ENCODE measurements at places on chromosomes 3 and 15.
A peak's percentile ranks its signal among the peaks of the same experiment; 100 is the strongest.

DNA sequence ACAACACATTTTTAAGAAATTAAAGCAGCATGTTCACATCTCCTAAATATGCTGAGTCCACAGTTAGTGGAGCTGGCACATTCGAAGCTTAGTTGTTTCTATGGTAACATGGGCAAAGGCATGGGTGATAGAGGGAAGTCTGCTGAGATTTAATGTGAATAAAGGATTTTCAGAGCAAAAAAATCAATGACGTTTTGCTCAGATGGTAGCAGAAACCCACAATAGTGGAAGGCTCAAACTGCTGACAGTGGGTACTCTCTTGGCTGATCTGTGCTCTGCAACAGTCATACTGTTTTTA lies 795.1 kb upstream of the ARPP21 start:
- DNase-seq = no peak

GRCh38 chr3:65996589-65996988 lies 42.1 kb downstream of the MAGI1 start:
- no peak for DNase-seq

GRCh38 chr15:72502220-72502809 lies 28.2 kb downstream of the ARIH1 start:
- no peak for DNase-seq

GRCh38 chr3:57731311-57731710 lies 24.8 kb upstream of the SLMAP start:
- no peak for DNase-seq

DNA sequence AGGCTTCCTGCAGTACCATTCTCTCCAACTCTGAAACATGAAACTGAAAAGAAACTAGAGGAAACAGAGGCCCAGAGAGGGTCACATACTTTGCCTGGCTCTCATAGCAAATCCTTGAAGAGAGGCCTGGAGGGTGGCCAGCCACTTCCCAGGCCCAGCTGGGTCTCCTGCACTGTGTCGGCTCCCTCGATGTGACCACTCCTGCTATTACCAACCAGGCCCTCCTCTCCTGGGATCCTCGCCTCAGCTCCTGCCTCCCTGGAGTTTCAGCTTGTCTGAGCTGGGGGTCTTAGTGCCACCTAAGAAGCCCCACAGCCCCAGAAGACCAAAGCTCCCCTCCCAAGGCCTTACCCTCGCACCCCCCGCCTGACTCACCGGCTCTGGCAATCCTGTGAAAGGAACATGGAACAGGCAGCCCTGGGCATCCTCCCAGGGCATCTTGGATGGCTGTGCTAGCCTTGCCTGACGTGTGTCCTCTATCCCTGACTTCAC lies 4.6 kb downstream of the LOXL1 start:
- DNase-seq = peak; percentile 71

DNA sequence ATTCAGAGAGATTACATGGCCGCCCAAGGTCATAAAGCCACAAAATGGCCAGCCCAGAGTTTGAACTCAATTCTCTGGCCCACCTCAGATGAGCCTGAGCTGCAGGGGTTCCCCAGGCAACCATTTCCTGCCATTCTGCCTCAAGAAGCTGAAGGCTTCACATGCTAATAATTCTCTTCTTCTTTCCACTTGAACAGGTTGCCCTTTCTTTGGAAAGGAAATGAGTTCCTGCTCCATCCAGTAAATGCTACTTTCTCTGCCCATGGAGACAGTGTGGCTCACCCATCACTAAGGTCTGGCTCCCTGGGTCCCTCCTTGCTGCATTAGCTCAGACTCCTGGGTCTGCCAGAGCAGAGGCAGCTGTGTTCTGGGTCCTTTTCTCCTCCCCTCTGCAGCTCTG lies 48.2 kb downstream of the TRIM42 start:
- no peak for DNase-seq

DNA sequence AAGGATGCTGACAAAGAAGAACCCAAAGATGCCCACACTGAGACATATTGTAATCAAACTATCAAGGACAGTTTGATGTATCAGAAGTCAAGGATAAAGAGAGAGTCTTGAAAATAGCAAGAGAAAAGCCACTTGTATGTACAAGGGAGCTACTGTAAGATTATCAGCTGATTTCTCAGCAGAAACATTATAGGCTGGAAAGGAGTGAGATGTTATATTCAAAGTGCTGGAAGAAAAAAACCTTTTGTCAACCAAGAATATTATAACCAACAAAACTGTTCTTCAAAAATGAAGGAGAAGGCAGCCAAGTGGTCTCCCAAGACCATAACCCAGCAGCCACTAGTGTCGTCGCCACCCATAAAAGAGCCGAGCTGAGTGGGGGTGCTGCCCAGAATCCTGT lies 93.2 kb downstream of the KLF13 start:
- DNase-seq = no peak

DNA sequence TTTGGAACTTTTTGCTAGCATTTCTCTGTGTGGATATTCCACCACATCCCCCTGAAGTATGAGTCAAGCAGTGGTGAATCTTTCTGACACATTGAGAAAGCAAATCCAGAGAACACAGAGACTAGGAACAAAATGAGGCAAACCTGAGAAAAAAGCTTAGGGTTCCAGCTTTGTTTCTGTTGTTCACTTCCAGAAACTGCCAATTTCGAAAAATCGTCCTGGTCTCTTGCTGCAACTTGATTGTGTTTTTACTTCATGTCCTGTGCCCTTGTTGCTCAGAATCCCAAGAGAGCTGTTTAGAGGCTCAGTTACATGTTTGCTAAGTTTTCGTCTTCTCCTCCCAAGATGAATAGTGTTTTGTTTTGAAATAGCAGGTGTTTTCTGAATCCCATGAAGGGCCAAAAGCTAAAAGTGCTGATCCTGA lies 13.7 kb downstream of the MAP2K1 start:
- DNase-seq = no peak

GRCh38 chr3:184756151-184757021 lies 44.5 kb upstream of the MAGEF1 start:
- DNase-seq = no peak

DNA sequence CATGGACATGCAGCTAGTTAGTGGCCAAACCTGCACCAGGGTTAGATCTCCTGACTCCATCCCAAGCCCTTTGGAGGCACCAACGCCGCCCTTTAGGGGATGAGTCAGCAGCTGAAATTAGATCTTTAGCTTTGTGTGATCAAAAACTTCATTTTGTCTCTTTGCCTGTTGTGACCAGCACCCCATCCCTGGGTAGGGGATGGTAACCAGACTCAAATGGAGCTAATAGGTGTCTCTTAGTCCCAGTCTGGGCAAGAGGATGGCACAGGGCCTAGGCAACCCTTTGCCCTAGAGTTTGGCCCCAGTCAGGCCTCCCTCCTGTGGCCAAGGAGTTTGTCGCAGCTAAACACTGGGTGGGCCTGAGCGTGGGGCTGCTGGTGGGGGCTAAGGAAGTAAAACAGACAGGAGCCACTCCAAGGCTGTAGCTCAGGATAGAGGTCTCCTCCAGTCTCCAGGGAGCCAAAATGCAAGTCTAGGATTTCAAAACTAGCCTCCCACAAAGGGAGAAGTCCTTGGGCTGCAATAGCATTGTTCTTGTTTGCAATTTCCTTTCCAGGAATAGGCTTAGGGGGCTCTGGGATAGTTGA lies 105.1 kb downstream of the CPN2 start:
- no peak for DNase-seq

DNA sequence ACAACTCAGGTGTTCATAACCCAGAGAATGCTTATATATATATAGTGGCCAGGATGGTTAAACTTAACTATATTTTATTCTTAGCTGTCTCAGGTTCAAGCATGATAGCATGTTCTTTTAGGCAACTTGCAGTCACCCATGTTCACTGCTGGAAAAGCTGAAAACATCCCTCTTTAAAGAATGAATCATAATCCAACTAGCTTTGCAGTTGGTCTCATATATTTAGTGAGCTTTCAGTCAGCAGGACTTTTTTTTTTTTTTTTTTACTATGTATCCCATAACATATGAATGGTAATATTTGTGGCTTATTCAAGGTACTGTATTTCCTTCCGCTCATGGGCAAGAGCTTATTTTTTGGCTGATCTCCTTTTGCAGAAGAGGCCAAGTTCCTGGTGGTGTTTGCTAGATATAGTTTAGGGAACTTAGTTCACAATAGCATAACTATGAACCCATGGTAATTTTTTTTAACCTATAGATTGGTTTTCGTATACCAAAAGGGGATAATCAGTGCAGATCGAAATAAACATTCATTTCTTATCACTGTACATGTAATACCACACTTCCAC lies 77.6 kb downstream of the CMSS1 start:
- DNase-seq = no peak

GRCh38 chr3:101836652-101837598 lies 12.4 kb upstream of the NFKBIZ start:
- DNase-seq = peak; percentile 66

GRCh38 chr3:124816206-124816605 lies 71.0 kb downstream of the ITGB5 start:
- DNase-seq = no peak

GRCh38 chr3:124997303-124998246 lies 58.2 kb downstream of the HEG1 start:
- DNase-seq = no peak

DNA sequence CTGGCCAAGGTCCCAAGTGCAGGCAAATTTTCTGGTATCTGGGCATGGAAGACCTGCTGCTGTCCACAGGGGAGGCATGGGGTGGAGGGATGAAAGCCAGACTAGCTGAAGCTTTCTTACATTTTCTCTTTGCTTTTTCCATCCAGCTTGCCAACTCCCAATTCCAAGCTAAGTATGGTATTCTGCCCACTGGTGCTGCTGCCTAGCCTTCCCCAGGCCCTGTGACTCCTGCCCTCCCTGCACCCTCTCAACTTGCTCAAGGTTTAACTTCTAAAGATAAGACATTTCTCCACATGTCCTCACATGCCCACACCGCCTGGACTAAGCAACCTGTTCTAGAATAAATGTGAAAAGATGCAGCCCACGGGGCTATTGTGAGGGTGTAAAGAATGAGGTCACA lies 59.5 kb upstream of the HACD2 start:
- no peak for DNase-seq

- DNase-seq = no peak
These were observed 409.1 kb upstream of the NR2F2 start for GRCh38 chr15:95921404-95921803.
